ENCODE measurements at places on chromosomes 1 and 21.
A peak's percentile ranks its signal among the peaks of the same experiment; 100 is the strongest.

DNA sequence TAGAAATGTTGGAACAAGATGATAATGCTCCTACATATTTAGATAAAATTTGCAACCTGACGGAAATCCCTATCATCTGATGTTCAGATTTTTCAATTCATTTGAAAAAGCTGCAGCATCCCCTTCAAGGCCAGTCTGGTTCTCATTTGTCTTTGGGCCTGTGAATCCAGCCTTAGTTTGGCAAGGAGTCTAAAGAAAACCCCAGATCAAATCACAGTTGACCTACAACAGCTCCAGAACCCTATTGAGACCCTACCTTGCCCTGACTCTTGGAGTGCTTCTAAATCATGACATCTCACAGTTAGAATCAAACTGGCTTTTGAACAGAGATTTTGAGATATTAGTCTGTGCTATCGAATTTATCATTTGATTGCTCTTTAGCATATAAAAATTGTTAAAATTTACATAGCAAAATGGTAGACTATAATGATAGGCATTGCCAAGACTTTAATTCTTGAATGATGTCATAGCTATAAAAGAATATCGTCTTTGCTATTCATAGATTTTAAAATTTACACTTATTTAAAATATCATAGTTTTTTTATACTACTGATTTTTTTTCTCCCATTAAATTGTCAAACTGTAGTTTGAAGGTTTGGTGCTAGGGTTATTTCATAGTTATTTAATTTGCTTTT lies 2.2 kb downstream of the PPP2R5A start:
- DNase-seq = no peak

GRCh38 chr1:201459775-201460174 lies 9.2 kb downstream of the PHLDA3 start:
- no peak for DNase-seq

DNA sequence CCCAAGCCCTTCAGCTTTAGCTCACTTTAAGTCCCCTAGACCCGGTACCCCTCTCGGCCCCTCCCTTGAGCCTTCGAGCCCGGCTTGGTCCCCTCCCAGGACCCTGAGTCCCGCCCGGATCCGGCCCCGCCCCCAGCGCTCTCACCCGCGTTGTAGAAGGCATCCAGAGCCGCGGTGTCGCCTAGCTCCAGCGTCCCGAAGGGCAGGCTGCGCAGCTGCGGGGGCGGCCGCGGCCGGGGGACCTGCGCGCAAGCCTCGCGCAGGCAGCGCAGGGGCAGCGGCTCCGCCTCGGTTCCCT lies 699 bp downstream of the MAP3K6 start:
- DNase-seq = peak; percentile 80

- peak; percentile 28 for DNase-seq
Observed at GRCh38 chr1:11550664-11551283, 71.8 kb downstream of the DISP3 start.

DNA sequence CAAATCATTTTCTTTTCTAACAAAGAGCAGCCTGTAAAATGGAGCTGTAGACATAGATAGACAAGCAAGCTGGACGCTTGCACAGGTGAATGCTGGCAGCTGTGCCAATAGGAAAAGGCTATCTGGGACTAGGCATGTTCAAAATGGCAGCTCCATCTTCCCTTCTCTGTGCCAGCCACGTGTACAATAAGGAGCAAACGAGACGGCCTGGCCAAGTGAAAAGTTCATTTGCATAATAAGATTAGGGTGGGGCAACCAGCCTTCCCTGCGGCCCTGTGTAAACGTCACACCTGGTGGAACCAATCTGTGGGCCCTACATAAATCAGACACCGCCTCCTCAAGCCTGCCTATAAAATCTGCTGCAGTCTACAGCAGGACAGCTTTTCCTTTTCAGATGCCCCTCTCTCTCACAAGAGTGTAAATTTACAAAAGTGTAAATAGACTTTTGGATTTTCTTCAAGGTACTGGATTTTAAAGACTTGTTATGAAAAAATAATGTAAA lies 16.6 kb upstream of the EDEM3 start:
- no peak for DNase-seq

GRCh38 chr1:5975133-5975880 lies 16.9 kb downstream of the NPHP4 start:
- peak; percentile 52 for DNase-seq

- no peak for DNase-seq
Observed at GRCh38 chr1:44647896-44648295, 26.4 kb downstream of the TMEM53 start.

DNA sequence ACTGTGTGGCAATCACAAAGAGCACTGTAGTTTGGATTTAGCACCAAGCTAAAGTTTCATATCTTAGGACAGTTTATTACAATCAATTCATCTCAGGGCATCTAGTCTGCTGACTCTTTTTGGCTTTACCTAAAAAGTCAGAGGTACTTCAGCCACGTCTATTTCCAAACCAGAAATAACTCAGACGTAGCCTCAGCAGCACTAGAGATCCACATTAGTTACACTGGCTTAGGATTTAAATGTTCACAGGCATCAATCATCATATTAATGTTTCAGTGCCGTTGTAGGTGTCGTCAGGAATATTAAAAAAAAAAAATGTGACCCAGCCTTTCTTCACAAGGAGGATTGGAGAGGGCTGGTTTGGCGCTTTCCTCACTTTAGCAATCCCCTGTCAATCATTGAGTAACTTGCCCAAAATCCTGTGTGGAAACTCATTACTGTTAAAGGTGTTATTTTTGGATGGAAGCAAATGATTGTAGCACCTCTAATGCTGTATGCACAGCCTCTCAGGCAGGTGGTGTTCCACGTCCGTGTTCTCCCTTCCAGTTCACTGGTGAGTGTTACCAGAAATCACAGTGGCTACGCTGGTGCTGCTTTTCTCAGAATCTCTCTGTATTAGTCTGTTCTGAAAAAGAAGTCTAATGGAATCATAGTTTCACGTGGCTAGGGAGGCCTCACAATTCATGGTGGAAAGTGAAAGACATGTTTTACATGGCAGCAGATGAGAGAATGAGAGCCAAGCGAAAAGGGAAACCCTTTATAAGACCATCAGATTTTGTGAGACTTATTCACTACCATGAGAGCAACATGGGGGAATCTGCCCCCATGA lies 45.4 kb downstream of the NEK7 start:
- DNase-seq = peak; percentile 52

GRCh38 chr1:195054217-195054687 lies 1554.0 kb downstream of the KCNT2 start:
- no peak for DNase-seq

GRCh38 chr1:8378981-8379470 lies 61.1 kb downstream of the SLC45A1 start:
- DNase-seq = no peak

DNA sequence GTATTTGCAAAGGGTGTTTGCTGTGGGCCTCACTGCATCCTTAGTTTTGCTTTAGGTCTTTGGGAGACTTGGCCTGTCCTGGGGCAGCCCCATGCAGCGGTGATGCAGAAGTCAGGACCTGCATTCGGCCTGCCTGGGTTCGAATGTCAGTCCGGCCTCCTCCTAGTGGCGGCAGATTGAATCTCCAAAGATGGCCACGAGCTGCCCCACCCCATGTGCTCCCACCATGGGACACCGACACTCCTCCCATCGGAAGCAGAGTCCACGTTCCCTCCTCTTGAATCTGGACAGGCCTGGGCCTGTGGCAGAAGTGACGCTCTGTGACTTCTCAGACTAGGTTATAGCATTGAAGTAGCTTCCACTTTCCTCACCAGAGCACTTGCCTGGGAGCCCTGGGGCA lies 16.3 kb upstream of the NPPB start:
- no peak for DNase-seq

GRCh38 chr1:212415107-212415841 lies 588 bp upstream of the PACC1 start:
- DNase-seq = no peak

GRCh38 chr21:37520801-37521200 lies 154.2 kb downstream of the DYRK1A start:
- no peak for DNase-seq

DNA sequence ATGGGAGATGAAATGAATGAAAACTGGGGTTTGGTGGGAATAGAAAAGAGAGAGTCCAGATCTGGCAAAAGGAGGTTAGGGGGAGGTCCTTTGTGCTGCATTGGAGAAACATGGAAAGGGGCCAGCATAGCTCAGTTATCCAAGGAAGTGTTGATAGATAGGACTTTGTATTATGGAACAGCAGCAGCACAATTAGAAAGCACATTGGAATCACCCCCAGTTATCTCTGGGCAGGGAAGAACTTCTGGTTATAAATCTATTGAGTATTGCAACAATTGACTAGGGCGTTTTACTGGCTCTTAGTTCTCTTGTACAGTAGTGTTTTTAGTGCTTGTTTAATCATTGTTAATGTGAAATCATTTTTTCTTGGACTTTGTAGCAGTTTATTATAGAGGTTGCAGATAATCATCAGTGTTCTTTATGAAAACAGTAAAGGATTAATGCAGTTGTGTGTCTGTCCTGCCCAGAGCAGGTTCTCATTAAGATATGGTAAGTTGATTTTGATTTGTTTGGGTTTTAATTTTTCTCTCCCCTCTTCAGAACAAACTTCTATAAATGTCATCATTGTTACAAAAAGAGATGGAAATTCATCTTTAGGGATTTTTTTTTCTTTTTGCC lies 76.6 kb downstream of the NR5A2 start:
- DNase-seq = no peak

DNA sequence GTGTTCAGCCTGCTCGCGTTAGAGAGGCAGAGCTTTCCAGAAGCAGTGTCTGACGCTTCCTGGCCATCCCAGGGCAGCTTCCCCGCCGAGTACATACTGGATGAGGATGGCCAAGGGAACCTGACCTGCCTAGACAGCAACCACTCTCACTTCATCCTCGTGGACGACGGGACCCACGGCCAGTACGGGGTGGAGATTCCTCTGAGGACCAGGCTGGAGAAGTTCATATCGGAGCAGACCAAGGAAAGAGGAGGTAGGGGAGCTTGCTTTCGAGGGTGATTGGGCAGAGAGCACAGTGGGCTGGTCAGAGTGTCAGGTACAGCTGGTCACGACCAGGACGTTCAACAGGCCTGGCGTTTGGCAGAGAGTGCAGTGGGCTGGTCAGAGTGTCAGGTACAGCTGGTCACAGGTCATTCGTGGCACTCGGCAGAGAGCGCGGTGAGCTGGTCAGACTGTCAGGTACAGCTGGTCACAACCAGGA lies 22.4 kb downstream of the TRPM2 start:
- no peak for DNase-seq

Data from stimulated activated CD4-positive, alpha-beta T cell treated with anti-CD3 and anti-CD28 coated beads, Interleukin-2, amount 100 ng/mL, for 24 hours (primary cell).